ENCODE measurements at places on chromosomes 1 and 21.

- DNase-seq: no peak
These were observed at the start of gene LAX1 for GRCh38 chr1:203765029-203765837. LAX1 (plus strand) TSS chr1:203765183; CDS start chr1:203765566, 383 bp downstream.

DNA sequence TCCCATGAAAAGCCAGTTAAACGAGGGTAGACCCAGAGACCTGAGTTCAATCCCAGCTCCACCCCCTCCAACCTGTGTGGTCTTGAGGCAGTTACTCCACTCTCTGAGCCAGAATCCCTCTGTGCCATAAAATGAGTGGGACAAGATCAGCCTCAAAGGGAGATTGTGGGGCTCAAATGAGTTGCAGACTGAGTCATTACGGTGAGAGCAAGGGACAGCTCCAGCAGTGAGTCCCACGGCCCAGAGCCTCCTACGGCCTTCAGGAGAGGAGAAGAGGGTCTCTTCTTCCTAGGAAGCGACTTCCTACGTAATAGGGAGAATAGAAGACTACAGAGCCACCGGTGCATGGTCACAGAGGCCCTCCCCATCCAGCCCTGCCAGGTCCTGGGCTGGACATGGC, 6.7 kb upstream of the CAMK2N1 start:
- no peak for DNase-seq

- no peak for DNase-seq
These were observed 30.1 kb upstream of the PARP1 start for GRCh38 chr1:226438007-226438406.

DNA sequence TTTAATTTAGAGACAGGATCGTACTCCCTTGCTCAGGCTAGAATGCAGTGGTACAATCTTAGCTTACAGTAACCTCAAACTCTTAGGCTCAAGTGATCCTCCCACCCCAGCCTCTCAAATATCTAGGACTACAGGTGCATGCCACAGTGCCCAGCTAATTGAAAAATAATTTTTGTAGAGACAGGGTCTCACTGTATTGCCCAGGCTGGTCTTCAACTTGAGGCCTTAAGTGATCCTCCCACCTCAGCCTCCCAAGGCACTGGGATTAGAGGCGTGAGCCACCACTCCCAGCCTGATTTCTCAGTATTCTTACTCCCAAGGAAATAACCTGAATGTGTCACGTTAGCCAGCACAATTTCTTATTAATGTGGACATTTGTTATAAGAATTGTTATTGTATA, 9.8 kb downstream of the RLF start:
- no peak for DNase-seq

DNA sequence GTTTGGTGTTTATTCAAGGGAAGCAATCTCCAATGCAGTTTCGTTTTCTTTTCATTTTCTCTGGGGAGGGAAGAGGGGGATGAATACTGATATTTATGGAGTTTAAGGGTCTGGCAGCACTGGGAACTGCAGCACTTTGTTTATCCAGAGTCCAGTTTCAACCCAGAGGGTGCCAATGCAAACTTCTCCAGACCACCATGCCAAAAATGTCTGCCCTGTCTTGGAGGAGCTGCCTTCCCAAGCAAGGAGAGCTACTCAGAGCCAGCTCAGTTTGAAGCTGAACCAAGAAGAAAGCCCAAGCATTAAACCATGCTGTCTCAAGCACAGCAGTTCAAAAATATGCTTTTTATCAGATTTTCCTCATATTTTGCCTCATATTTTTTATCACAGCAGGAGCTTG, 589.7 kb downstream of the LMO4 start:
- no peak for DNase-seq

- no peak for DNase-seq
These were observed 7.3 kb downstream of the C1orf174 start for GRCh38 chr1:3892748-3893147.

- no peak for DNase-seq
These were observed 28.6 kb downstream of the KRTAP10-1 start for GRCh38 chr21:44511219-44511937.

- no peak for DNase-seq
These were observed 22.8 kb upstream of the TSPEAR start for GRCh38 chr21:44734026-44734745.
